ENCODE measurements at places on chromosomes 13 and 19. TPM values are rescaled to one million over a fixed set of nuclear protein-coding genes. Genes with fewer than 3 reads are reported as not detected.

- H3K27ac ChIP-seq: peak overlapping the region; percentile 89
- no peak for DNase-seq
- peak overlapping the region; percentile 65 for H3K4me3 ChIP-seq
- peaks cover 54% of the 10 kb centered on the region for H3K4me1 ChIP-seq
Measured at GRCh38 chr19:46618670-46619231, 6.1 kb downstream of the PTGIR start.

Gene PGLYRP1
- not detected for total RNA-seq

Gene NLRP7
- not detected for total RNA-seq

DNA sequence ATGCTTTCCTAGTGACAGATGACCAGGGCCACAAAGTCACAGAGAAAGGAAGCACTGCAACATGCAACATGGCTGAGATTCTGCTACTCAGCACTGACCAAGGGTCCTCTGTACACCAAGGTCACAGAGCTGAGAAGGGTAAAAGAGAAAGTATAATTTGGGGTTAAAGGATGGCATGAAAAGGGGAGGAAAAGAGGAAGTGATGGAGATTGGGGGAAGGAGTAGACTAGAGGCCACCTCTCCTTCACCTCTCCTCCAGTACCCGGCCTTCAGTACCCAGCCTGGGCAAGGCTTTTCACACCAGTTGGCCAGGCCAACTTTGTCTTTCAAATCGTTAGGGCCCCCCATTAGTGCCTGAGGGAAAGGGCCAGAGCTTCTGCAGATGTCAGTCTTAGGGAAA, 6.3 kb upstream of the RPS19 start:
- no peak for DNase-seq
- H3K36me3 ChIP-seq: no peaks in the 10 kb centered on the region
- no peak overlapping the region for H3K4me3 ChIP-seq
- H3K27me3 ChIP-seq: peaks cover 18% of the 10 kb centered on the region
- H3K27ac ChIP-seq: no peak overlapping the region

DNA sequence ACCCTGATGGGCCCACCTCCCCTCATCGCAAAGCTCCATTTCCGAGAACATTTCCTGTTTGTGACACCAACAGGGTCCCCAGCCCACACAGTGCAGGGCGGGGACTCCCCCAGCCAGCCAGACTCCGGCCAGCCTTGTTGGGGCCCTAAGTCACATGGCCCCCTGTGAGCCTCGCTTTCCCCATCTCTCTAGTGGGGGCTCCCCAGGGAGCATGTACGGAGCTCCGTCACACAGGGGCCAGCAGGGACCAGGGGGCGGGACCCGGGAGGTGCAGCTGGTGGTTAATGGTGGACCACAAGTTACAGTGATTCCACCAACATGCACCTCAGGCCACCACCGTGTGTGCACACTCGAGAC, 1.7 kb downstream of the TBXA2R start:
- H3K27me3 ChIP-seq: no peaks in the 10 kb centered on the region
- H3K4me1 ChIP-seq: peaks cover 10% of the 10 kb centered on the region
- peak; percentile 64 for DNase-seq

GRCh38 chr19:13831537-13832467, 36.6 kb downstream of the ZSWIM4 start:
- peaks cover 34% of the 10 kb centered on the region for H3K36me3 ChIP-seq
- H3K4me3 ChIP-seq: no peak overlapping the region
- H3K27ac ChIP-seq: peak overlapping the region; percentile 19
- no peaks in the 10 kb centered on the region for H3K27me3 ChIP-seq
- peaks cover 20% of the 10 kb centered on the region for H3K4me1 ChIP-seq

Gene TPTE2
- not detected for total RNA-seq

Gene NLRP9
- not detected for total RNA-seq

Gene FPR2
- not detected for total RNA-seq

Gene ZNF486
- total RNA-seq: 15.5 TPM

DNA sequence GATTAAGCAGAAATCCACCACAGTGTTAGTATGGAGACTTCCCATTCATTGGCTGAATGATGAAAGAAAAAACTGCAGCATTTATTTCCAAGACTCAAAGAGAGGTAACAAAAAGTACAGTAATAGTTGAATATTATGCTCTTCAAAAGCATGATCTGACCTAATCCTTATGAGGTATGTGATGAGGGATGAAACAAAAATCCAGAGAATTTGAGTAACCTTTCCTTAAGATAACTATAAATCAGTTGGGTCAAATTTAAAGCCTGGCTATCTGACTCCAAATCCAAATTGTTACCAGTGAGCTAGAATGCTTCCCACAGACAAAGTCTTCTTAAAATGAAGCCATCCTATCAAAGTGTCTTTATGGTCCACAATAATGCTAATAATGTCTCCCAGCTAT, 38.1 kb downstream of the NUFIP1 start:
- no peaks in the 10 kb centered on the region for H3K27me3 ChIP-seq
- no peak for DNase-seq
- no peak overlapping the region for H3K27ac ChIP-seq
- peaks cover 10% of the 10 kb centered on the region for H3K36me3 ChIP-seq
- H3K4me1 ChIP-seq: peaks cover 2% of the 10 kb centered on the region

Gene SBK3
- total RNA-seq: not detected

- H3K4me3 ChIP-seq: no peak overlapping the region
- no peaks in the 10 kb centered on the region for H3K4me1 ChIP-seq
- no peak for DNase-seq
- H3K27ac ChIP-seq: no peak overlapping the region
- H3K27me3 ChIP-seq: peaks cover 30% of the 10 kb centered on the region
- no peaks in the 10 kb centered on the region for H3K36me3 ChIP-seq
Measured at GRCh38 chr13:112892426-112893206, 76.4 kb upstream of the MCF2L start.

Gene CD33
- total RNA-seq: 10.6 TPM

DNA sequence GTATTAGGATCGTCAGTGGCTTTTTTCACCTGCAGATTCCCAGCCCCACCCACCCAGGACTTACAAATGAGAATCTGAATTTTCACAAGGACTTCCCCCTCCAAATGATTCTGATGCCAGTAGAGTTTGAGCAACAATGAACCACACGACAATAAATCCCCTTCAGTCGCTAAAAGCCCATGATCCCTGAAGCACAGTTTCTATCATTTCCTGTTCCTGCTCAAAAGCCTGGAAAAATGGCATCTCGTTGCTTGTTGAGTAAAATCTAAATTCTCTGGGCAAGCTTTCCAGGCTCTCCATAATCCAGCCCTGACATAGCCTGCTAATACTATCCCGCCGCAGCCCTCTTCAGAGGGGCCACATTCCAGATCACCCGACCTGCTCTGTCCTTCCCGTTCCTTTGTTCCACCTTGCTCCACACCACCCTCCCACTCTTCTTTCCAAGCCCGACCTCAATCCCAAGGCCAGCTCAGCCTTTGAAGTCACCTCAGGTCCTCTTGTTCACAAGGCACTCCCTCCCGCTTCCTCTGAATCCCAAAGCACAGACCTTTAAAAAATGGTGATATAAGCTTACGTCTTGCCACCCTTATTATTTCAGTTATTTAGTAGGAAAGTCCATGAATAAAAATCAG, 67.9 kb downstream of the NUFIP1 start:
- H3K27me3 ChIP-seq: peaks cover 9% of the 10 kb centered on the region
- DNase-seq: no peak
- no peak overlapping the region for H3K27ac ChIP-seq
- H3K4me1 ChIP-seq: no peaks in the 10 kb centered on the region
- H3K36me3 ChIP-seq: no peaks in the 10 kb centered on the region

- peak; percentile 23 for DNase-seq
- peaks cover 48% of the 10 kb centered on the region for H3K4me1 ChIP-seq
- peaks cover 8% of the 10 kb centered on the region for H3K36me3 ChIP-seq
- H3K27me3 ChIP-seq: no peaks in the 10 kb centered on the region
Measured at GRCh38 chr13:114114006-114114640, 18.3 kb downstream of the RASA3 start.

Gene ATP4A
- not detected for total RNA-seq
